ENCODE measurements at places on chromosomes 4 and X.

DNA sequence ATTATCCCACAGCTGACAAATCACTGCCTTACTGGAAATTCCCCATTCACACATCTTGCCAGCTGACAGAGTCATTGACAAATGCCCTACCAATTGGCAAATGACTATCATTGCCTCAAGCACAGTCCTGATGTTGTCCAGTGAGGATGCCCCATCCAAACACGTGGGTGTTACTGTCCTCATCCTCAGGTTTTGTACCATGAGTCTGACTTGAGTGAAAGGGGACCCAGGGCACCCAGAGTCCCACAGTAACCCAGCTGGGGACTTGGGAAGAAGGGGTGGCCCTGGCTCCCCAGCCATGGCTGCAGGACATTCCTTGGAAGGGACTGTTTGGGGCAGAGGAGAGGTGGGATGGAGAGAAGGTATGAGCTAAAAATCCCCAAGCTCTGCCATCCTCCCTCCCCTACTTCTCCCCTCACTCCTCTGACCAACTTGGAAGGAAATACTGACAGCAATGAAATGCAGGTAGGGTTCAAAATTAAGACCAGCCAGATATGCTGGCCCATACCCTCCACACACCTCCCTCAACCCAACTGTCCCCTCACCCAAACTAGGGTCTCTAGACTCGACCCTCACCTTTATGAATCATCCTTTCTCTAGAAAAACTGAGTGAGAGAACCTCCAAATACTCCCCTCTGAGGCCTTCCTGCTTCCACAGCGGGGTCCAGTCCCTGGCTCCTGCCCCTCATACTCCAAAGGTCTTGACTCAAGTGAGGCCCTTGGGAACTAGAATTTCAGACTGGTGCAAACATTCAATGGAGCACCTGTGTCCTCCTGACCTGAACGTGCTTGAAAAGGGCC is 5.1 kb downstream of the TIMP1 start:
- no peak for DNase-seq

- DNase-seq, result no peak
Measured at GRCh38 chr4:94451051-94451694, 569 bp upstream of the PDLIM5 start.

DNA sequence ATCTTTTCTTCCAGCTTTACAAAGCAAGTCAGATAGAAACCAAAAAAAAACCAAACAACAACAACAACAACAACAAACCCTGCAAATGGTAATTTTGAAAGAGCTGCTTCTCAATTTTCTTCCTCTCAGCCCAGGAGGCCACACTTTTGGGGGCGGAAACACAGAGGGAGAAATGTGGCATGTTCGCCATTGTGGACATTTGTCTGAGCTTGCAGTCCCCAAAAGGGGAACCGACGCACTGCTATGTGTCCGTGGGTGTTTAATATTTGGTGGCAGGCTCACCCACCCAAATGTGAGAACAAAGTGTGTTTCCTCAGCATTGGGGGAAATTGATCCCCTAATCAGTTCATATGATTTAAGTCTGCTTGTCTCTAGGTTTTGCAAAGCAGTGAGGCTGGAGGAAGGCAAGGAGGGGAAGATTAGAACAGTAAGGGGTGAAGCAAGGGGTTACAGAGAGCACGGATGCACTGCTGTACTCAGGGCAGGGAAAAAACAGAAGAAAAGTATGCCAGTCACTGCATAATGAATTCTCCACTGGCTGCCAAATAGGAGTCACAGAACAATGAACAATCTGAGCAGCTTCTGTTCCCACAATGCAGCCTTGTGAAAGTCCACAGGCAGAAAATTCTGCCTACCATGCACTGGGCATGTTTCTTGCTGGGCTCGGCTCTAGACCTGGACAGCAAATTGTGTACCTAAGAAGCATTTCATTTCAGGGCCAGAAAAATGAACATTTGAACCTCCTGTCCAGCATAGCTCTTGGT is 74.7 kb upstream of the GPM6B start:
- DNase-seq, result peak; percentile 31

GRCh38 chrX:29082558-29082957 is 495.3 kb downstream of the IL1RAPL1 start:
- DNase-seq, result no peak
